NCI-H2107 (cell line): ENCODE measurements at places on chromosomes 2 and 18.

DNA sequence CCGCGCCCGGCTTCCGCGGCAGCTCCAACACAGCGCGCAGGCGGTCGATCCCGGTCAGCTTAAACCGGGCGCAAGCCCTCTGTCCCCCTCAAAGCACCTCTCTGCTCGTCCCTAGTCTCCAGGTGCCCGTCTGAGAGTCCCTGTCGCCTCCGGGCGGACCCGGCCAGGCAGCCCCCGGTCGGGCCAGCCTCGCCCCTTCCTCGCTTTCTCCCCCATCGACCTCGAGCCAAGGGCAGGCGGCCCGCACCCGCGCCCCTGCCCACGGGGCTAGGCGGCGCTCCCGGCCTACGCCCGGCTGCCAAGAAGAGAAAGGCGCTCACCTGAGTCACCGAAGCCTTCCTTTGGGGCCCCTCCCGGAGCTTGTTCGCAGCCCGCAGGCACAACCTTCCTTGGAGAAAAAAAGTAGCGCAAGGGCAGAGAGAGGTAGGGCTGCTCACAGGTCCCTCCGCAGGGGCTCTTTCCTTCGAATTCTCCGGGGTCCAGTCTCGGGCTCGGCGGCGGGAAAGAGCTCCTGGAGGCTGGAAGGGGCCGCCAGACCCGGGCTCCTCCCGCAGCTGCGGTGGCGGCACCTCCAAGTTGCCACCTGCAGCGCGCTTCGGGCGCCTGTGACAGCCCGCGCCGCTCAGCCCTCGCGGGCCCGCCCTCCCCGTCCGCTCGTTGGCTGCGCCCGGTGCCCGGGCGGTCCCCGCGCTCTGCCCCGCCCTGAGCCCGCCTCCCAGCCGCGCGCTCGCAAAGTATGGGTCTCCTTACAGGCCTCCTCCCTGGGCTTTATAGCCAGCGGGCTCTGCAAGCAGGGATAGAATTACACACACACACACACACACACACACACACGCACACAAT is 86.5 kb upstream of the EPB41L3 start:
- DNase-seq: peak; percentile 74

DNA sequence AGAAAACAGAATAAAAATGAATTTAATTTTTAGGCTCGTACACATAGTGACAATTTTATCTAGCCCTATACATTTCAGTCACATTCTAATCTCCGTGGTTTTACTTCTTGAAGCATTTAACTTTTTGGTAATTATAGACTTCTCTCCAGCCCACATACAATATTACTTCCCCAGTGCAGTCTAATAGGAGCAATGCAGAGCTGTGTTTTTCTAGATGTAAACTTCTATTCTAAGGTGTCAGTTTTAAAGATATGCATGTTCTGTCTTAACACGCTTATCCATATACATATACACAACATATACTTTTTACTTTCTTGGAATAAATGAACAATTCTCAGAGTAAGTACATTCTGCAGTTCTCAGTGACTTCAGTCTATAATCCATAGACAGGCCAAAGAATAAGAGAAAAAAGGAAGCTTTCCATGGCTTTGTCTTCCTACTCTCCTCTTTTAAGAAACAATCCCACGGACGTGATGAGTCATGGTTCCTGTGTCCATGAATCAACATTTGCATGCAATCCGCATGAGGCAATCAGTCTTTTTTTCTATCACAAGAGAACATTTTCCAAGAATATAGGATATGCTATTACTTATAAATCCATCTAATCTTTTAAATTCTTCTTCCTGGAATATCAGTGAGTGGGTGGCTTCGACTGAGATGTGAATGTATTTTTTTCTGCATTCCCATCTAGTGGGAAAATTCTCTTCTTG is 42.8 kb downstream of the CCDC102B start:
- DNase-seq: no peak

- no peak for DNase-seq
These were observed 42.3 kb downstream of the SPRED2 start for GRCh38 chr2:65390134-65390533.

- DNase-seq: no peak
These were observed 135.7 kb downstream of the LRRC30 start for GRCh38 chr18:7366597-7366996.

DNA sequence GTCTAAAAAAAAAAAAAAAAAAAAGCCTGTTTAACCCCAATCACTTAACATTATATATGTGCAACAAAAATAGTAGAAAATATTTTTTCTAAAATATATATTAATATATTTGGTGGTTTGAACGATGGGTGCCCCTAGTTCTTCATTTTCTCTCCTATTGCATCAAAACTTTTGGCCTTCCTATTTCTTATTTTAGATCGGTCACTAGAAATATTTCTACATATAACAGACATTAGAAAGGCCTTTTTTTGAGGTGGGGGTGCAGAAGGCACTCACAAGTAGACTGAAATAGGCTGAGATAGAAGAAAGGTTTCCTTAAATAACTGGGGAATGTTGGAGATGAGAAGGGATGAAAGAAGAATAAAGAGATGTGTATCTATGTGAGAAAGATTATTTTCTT is 49.3 kb upstream of the AP1S3 start:
- no peak for DNase-seq

GRCh38 chr2:197801033-197801432 is 3.4 kb upstream of the PLCL1 start:
- no peak for DNase-seq

GRCh38 chr2:128746356-128746755 is 427.7 kb upstream of the HS6ST1 start:
- no peak for DNase-seq

- DNase-seq: no peak
These were observed 171.6 kb downstream of the DIS3L2 start for GRCh38 chr2:232133078-232133477.

DNA sequence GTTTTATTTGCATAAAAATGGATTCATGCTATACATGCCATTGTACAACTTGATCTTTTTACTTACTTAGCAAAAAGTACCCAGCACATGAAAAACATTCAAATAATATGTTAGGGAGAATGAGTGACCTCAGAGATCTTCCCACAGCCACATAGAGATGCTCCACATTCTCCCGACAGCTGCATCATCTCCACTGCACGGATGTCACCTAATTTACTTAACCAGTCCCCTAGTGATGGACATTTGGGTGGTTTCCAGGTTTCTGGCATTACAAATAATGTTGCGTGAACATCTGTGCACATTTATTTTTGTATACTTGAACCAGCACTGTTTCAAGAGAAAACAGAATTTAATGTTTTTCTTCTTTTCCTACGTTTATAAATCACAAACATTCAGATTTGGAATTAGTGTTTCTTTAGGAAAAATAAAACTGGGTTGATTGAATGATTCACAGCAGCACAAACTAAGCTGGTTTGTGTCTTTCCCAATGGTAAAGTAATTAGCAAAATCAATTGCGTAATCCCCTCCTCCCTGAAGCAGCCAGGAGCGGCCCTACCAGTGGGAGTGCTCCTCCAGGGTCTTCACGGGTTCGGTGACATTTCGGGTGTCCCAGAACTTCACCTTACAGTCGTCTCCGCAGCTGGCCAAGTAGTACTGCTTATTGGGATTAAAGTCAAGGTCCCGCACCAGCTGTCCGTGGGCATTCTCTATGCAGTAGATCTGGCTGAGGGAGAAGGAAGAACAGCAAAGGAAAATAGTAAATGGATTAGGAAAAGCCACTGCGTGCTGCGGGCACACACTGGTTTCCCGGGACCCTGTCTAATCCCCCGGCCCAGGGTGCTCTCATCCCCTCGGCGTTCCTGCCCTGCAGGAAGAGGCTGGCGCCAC is 183.9 kb downstream of the EIPR1 start:
- no peak for DNase-seq

DNA sequence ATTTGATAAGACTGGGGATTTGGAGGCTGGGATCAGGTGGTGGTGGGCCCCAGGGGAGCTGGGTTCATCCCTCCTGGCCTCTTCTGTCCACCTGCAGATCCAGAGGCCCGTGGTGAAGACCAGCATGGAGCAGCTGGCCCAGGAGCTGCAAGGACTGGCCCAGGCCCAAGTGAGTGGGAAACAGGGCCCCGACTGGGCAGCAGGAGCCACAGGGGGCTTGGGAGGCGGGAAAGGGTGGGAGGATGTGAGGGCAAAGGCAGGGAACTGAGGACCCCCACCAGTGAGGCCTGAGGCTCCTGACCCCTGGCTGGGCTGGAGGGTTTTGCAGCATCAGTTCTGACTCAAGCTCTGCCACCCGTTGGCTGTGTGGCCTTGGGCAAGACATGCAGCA is 11.3 kb downstream of the PROM2 start:
- no peak for DNase-seq

- DNase-seq: no peak
These were observed 243.0 kb upstream of the CYRIA start for GRCh38 chr2:16908656-16909055.

- no peak for DNase-seq
These were observed 55.8 kb upstream of the ETAA1 start for GRCh38 chr2:67341336-67341735.

DNA sequence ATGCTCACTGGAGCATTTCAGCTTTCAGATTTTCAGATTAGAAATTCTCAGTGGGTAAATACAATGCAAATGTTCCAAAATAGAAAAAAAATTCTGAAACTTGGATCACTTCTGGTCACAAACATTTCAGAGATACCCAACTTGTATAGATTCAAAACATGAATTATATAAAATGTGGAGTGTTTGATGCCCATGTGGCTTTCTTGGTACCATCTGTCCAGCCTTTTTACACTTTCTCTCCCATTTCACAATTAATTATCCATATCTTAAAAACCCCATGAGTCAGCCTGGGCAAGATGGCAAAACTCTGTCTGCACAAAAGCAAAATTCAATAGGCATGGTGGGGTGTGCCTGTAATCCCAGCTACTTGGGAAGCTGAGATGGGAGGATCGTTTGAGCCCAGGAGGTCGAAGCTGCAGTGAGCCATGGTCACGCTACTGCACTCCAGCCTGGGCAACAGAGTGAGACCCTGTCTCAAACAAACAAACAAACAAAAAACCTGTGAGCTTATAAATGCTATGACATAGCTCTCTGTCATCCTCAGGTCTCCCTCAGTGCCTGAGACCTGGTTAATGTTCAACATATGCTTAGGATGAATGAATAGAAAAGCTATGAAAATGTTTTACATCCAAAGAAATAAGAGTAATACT is 146.3 kb upstream of the TTC39C start:
- DNase-seq: no peak
